ENCODE measurements at places on chromosomes 12 and 14. TPM values are rescaled to one million over a fixed set of nuclear protein-coding genes. Genes with fewer than 3 reads are reported as not detected.
A peak's percentile ranks its signal among the peaks of the same experiment; 100 is the strongest.

DNA sequence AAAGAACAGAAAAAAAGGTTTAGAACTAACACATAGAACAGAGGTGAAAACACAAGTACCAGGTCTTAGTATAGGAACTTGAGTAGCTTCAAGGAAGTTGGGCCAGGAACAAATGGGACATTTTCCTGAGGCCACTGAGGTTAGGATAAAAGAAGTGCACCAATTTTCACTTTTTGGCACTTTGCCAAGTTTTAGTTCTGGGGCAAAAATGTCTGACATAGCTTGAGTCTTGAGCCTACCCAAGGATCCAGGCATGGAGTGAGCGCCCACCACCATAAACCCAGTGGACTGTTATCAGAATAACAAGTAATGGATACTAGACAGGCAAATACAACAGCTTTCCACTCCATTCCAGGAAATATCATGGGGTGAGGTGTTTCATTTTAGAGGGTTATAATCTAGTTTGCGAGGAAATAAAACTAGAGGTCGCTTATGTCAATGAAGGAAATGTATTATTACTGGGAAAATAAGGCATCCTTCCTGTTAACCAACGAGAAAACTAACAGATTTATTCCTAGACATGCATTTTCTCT, 199.7 kb upstream of the HMGA2 start:
- DNase-seq = no peak

- DNase-seq = no peak
Observed at GRCh38 chr14:85205875-85206274, 324.1 kb upstream of the FLRT2 start.

DNA sequence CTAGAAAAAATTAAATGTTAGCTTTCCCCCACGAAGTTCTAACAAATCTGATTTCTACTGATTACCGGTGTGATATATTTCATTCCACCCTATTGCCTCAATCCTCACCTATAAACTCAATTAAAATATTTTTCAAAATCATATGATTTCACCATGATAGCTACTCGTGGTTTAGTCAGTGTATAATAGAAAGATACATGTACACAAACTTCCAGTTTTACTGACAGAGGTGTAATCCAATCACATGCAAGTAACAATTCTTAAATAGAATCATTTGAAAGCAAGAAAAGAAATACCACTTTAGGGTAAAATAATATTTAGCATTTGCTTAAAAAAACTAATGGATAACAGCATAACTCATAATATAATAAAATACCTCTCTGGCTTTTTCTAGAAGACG, 55.0 kb upstream of the C12orf50 start:
- no peak for DNase-seq

DNA sequence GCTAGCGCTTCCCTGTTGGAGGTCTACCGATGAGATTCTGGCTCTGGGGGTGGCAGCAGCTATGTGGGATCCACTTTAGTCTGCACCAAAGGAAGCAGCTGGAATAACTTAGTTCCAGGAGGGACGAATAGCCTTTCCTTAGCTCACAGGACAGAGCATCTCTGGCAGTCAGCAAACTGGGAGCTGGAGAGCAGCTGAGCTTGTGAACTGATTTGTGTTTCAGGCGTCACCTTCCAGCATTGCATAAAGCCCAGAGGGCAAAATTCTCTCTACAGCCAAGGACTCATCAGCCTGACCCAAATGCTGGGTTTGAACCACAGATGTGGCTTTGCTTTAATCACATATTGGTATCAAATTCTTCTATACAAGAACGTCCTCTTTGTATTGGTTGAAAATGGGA, 81.9 kb upstream of the PELI2 start:
- no peak for DNase-seq

DNA sequence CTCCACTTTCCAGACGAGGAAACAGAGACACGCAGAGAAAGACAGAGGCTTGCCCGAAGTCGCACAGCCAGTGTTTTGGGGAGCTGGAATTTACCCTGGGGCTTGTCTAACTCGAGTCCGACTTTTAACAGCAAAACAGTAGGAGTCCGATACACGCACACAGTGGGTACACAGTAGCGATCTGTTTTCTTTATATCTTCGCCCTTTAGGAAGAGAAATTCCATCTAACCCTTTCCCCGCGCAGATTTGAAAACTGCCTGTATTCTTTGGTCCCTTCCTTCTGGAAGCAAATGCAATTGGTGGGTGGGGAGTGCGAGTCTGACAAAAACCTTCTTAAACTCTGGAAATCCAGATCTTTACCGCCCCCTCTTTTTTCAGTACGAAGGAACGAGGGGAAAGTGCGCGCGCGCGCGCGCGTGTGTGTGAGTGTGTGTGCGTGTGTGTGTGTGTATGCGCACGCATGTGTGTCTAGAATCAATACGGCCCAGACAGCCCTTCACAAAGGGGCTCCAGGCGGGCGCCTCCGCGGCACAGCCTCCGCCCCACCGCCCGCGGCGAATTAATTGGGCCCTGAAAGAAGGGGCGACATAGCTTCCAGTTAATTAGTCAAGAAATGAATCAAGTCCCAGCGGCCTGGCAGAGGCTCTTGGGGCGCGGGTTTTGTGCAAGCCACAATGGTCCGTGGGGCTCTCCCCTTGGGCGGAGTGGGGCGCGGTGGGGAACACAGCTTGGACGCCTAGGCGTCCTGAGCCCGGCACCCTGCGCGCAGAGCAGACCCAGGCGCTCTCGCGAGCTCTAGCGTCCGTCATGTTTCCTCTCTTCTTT, 14.0 kb upstream of the TBX3 start:
- DNase-seq = no peak

- peak; percentile 34 for DNase-seq
Observed at GRCh38 chr14:69055999-69056788, 77.1 kb upstream of the ACTN1 start.

- no peak for DNase-seq
Observed at GRCh38 chr14:51074701-51075385, 20.1 kb downstream of the TRIM9 start.

GRCh38 chr12:2642176-2642892, 152.4 kb upstream of the FKBP4 start:
- no peak for DNase-seq

DNA sequence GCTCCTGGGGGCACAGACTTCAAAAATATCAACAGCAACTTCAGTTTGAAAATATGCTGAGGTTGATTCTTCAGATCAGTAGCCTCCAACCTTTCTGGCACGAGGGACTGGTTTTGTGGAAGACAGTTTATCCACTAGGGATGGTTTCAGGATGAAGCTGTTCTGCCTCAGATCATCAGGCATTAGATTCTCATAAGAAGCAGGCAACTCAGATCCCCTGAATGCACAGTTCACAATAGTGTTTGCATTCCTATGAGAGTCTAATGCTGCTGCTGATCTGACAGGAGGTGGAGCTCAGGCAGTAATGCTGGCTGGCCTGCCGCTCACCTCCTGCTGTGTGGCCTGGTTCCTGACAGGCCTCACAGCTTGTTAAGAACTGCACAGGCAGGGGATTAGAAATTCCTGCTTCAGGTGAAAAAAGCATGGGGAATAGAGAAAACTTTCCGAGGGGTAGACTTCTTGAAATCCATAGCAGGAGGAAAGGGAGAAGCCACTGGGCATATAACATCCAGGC, 12.8 kb downstream of the EPYC start:
- no peak for DNase-seq

DNA sequence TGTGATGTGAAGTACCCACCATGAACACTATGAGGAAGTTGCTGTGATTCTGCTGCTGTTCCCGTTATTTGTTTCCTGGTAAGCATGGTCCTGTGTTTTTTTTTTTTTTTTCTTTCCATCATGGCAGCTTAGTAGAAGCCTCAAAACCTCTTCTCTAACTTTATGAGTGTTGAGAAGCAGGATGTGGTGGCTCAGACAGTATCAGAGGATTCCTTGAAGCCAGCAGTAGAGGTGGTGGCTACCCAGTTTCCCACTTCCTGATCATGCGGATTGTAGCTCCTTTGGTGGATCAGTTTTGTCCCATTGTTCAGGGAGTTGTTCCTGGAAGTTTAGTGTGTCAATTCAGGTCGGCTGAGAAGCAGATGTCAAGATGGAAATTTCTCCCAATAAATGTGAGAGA, 175.8 kb downstream of the ATP23 start:
- DNase-seq = no peak

GRCh38 chr14:76701436-76701835, 59.8 kb upstream of the VASH1 start:
- DNase-seq = no peak

DNA sequence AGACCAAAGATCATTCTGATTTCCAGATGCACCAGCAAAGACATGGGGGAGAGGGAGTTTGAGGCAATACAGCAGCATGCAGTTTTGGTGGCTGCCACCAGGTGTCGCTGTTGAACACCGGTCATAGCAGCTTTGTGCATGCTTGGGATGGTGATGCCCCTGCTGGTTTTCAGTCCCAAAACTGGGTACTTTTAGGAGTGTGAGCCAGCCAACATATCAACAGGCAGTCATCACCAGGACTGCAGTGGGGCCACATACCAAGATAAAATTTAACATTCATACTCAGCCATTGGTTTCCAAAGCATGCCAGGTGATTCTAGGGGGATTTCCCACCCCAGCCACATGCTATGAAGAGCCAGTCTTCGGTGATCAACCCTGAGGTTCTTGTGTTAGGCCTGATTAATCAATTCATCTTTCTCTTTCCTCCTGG, 64.2 kb downstream of the PHETA1 start:
- DNase-seq = no peak

- DNase-seq = no peak
Observed at GRCh38 chr14:54177641-54178621, 218.9 kb upstream of the CDKN3 start.

DNA sequence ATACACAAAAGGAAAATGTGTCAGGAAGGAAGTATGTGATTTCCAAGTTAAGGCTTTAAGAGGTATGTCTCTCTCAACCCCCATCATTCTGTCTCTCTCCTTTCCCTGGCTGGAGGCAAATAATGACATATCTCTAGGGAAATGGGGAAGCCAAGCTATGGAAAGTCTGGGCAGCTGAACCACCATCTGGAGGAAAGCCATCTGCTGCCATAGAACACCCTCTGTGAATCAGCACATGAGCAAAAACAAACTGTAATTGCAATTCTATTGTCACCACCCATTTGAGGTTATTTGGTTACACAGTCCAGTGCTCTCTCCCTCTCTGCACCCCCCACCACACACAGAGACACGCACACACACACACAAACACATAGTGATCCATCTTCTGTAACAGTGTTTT, 766.2 kb downstream of the FLRT2 start:
- DNase-seq = no peak

DNA sequence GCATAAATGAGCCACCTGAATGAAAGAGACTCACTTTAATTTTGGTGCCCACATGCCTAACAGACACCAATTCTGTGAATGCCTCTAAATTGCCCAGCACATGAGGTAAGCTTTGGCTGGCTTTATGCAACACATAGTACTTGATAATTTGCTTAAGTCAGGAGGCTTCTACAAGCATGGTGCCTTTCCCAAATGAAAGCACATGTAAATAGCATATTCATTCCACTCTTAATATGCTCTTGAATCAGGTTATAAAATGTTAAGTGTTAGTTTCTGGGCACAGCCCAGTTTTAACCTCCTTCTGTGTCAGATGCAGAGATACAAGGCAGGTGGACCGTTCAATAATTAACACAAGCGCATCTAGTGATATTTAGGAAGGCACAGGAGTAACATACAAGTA, 15.6 kb downstream of the TMCC3 start:
- no peak for DNase-seq

DNA sequence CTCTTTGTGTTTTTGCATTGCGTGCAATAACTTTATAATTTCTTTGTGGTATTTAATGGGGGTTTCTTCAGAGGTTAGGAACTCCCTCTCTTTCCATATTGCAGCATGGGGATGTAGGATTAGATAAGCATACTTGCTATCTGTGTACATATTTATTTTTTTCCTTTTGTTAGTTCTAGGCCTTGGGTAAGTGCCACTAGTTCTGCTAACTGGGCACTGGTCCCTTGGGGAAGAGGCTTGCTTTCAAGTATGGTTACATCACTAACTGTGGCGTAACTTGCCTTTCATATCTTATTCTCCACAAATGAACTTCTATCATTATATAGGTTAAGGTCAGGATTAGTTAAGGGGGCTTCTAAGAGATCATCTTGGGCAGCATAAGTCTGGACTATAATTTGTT, 31.5 kb upstream of the SLCO1B3 start:
- DNase-seq = no peak

- no peak for DNase-seq
Observed at GRCh38 chr12:47770086-47770726, 2.8 kb upstream of the SLC48A1 start.

DNA sequence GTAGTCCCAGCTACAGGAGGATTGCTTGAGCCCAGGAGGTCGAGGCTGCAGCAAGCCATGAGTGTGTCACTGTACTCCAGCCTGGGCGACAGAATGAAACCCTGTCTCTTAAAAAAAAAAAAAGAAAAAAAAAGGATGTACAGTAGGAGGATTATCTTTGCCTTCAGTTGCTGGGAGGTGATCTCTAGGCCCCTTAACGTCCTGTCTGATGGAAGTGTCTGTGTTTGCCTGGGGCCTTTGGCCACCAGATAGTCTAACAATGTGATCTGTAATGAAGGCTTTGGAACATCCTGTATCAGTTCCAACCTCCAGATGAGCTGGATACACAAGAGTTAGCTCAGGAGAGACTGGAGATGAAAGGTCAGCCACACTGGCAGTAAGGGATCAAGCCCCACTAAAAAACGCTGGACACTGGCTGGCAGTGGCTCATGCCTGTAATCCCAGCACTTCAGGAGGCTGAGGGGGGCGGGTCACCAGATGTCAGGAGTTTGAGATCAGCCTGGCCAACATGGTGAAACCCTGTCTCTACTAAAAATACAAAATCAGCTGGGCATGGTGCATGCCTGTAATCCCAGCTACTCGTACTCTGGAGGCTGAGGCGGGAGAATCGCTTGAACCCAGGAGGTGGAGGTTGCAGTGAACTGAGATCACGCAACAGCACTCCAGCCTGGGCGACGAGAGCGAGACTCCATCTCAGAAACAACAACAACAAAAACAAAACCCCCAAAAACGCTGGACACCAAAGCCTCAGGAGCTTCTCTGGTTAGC, 19.0 kb upstream of the HNF1A start:
- DNase-seq = no peak

DNA sequence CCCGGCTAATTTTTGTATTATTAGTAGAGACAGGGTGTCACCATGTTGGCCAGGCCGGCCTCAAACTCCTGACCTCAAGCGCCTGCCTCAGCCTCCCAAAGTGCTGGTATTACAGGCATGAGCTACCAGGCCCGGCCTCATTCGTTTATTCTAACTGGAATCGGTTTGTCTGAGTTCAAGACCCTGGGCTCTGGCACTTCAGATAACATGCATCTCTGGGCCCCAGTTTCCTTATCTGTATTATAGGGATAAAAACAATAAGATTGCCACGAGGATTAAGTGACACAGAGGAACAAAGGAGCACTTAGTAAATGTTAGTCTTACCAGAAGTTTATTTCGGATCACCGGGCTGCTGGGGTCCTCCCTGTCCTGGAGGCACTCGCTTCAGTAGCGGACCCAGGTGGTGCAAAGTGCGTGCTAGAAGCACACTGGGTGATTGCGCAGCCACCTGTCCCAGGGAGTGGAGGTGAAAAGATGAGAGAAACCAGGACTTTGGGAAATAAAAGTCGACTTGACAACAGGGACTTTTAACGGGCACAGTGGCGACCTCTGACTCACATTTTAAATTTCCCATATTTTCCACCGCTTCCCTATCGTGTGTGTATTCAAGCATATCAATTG, 37.5 kb downstream of the ACACB start:
- DNase-seq = no peak

NINJ2 gene
- total RNA-seq = 0.31 TPM

A2ML1 gene
- 1.2 TPM for total RNA-seq

AGAP2 gene
- total RNA-seq = 25.6 TPM

WDHD1 gene
- total RNA-seq = 9.0 TPM

ESRRB gene
- 0.31 TPM for total RNA-seq

GLIPR1 gene
- total RNA-seq = 2.8 TPM

RERG gene
- total RNA-seq = 2.2 TPM

HPD gene
- not detected for total RNA-seq

CCDC88C gene
- total RNA-seq = 14.3 TPM
